Esophagus squamous epithelium (tissue), 5 donors: ENCODE measurements at places on chromosomes 12 and 14. TPM values are rescaled to one million over a fixed set of nuclear protein-coding genes. Genes with fewer than 3 reads are reported as not detected.

Gene CCDC184
- 1.2 TPM for total RNA-seq

DNA sequence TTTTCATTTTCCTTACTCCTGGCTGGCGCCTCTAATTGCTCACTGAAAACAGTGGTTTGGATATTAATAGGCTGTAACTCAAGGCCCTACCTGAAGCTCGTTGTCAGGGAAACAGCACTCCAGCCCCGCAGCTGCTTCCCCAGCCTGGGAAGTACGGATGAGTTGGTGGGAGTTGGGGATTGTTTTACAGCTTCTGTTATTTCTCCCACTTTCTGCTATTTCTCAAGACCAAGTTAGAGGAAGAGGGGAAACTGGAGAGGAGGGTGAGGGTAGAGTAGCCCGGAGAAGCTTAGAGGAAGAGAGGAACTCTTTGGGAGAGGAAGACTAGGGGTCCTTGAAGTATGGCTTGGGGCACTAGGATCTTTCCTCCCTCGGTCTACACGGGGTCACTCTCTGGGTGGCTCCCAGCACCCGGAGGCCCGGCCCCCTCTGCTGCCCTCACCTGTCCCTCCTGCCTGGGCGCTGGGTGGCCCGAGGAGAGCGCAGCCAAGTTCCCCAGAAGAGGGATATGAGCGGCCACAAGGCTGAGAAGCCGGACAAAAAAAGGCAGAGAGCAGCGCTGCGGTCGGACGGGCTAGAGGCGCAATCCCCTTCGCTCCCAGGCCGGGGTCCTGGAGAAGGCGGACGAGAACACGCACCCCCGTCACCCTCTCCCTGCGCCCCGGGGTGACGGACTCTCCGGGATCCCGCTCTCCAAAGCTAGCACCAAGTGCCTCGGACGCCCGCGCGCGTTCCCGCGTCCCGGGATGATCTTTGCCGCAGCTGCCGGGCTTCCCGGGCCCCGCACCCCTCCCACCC, 671 bp downstream of the SPTB start:
- DNase-seq, result no peak

Gene INF2
- 38.0 TPM for total RNA-seq

Gene NDUFB1
- 316 TPM for total RNA-seq

Gene KRT6B
- 308 TPM for total RNA-seq

Gene KCNJ8
- total RNA-seq, result 5.0 TPM

DNA sequence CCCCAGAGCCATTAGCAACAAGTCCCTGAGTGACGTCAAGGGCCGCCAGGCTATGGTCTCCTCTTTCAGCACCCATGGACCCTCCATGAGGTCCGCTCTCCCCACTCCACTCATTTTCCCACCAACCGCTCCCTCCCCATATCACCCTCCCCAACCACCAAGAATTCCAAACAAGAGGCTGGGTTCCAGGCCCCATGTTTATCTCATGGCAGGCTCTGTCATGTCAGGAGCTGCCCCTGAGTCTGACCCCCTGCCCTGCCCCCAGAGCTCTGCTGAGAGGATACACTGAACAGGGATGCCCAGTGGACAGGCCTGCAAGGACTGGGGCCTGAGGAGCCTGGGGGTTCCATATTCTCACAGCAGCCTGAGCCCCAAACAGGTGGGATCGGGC, 21.6 kb upstream of the SMUG1 start:
- DNase-seq, result no peak
